Aorta (tissue), 5 donors: ENCODE measurements at places on chromosomes 3 and 15. TPM values are rescaled to one million over a fixed set of nuclear protein-coding genes. Genes with fewer than 3 reads are reported as not detected.

DNA sequence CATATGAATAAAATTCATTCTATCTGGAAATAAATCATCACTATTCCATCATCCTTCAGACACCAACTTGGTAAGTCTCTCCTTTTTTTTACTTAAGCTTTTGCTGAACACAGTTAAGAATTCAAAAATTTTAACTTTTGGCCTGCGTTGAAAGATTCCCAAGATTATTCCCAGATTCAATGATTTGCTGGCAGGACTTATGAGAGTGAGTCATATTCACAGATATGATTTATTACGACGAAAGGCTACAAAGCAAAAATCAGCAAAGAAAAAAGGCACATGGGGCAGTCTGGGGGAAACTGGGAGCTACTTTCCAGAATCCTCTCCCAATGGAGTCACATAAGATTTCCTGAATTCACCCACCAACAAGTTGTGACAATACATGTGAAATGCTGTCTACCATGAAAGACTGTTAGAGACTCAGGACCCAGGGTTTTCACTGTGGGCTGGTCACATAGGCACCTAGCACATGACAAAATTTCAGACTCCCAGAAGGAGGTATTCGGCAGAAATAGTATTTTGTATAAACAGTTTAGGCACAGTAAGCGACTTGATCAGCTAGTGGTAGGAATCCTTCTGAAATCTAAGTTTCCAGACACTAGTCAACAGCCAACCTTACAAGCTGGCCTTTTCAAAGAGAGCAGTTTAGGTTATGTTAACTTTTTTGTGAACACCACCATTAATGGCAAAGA is 82.1 kb downstream of the DLG1 start:
- no peak for DNase-seq

- no peak for DNase-seq
Observed at GRCh38 chr3:179970746-179971145, 66.0 kb downstream of the PEX5L start.

DNA sequence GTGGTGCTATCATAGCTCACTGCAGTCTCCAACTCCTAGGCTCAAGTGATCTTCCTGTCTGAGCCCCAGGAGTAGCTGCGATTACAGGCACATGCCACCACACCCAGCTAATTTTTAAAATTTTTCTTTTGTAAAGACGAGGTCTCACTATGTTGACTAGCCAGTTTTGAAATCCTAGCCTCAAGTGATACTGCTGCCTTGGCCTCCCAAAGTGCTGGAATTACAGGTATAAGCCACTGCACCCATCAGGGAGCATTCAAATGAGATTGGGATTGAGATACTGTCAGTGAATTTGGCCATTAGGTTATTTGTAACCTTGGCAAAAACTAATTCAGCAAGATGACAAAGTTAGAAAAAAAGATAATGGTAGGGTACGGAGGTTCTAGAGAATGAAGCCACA is 21.7 kb downstream of the EDC3 start:
- no peak for DNase-seq

DNA sequence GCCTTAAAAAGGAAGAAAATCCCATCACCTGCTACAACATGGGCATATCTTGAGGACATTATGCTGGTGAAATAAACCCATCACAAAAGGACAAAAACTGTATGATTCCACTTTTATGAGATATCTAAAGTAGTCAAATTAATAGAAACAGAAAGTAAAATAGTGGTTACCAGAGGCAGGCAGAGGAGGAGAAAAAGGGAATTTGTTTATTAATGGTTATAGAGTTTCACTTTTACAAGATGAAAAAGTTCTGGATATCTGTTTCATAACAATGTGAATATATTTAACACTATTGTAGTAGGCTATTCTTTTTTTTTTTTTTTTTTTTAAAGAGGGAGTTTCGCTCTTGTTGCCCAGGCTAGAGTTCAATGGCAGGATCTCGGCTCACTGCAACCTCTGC is 40.4 kb downstream of the DPH3 start:
- DNase-seq = no peak

- DNase-seq = no peak
Observed at GRCh38 chr15:52727815-52728214, 48.6 kb upstream of the ATOSA start.

- DNase-seq = no peak
Observed at GRCh38 chr3:35439663-35440062, 199.7 kb upstream of the ARPP21 start.

GRCh38 chr3:160607826-160608225 is 42.5 kb upstream of the KPNA4 start:
- no peak for DNase-seq

DNA sequence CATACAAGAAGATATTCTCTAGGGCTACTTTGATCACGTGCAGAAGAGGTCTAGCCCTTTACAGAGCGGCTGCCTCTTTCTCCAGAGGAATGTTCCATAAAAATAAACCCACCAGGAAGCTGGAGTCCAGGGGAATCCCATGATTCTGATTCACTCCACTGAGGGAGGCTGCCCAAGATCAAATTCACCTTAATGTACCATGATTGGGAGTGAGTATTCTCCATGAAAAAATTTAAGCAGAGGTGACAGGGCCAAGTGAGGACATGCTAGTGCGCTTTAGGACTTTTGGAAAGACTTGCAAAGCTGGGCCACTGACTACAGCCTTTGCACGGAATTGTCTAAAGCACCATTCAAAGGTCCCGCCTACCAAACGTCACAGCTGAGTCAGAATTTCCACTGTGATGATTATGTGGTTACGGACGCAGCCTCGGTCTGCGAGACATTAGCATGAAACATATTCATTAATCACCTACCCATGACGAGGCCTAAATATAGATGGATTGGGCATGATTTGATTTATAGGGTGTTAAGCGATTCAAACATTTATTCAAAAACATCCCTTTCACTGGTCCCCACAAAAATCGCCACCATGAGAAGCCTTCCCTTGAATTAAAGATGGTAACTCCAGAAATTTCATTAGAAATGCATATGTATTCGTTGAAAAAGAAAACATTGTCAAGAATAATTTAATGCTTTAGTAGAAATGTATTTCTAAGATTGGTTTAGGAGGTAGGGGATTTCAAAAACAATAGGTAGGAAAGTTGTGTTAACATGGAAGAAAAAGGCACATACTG is 152.6 kb downstream of the GREM1 start:
- no peak for DNase-seq

GRCh38 chr3:120415756-120416155 is 35.0 kb downstream of the FSTL1 start:
- DNase-seq = no peak

DNA sequence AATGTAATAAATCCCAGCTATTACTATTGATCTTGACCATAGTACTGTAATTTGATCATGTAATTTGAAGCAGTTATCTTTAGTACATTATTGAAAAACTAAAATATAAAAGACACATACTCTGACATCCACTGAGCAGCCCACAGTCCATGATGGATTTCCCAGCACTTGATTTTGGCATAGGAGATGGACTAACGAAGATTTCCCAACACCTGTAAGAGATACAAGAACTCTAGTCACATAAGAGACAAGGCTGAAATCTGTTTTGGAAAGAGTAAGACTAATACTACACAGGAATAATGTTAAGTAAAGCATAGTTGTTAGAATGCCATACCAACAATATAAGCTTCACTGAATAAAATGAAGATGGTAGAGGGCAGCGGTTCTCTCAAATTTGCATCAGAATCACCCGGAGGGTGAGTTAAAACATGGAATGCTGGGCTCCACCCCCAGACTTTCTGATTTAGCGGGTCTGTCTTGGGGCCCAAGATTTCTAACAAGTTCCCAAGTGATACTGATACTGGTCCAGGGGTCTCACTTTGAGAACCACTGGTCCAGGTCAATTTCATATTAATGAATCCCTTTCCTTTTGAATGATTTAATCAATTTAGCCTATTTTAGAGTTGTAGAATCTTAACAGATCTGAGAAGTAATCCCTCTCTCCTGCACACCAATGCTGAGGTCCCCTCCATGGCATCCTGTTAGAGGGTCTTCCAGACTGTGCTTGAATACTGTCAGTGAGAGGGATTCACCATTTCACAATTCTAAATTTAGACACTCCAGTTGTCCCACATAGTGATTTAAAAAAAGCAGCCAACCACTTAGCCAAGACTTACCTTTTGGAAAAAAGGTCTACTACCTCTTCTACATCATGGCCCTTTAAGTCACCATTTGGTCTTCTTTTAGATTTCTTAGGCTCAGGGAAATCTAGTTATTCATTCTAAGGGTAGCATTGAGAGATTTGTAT is 11.5 kb downstream of the RABL3 start:
- no peak for DNase-seq

DNA sequence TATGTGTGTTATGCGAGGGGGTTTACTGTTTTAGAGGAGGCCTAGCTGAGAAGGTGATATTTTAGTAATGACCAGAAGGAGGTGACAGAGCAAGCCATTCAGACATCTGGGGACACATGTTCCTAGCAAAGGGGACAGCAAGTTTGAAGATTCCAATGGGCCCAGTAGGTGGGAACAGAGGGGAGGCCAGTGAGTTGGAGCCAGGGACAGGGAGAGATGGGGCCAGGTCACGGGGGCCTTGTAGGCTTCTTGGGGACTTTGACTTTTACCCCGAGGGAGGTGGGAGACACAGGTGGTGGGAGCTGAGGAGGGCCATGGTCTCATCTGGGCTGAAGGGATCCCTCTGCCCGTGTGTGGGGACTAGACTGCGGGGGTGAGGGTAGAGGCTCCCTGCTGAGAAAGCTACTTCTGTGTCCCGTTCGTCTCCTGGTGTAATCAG is 72.5 kb downstream of the MGLL start:
- DNase-seq = no peak

DNA sequence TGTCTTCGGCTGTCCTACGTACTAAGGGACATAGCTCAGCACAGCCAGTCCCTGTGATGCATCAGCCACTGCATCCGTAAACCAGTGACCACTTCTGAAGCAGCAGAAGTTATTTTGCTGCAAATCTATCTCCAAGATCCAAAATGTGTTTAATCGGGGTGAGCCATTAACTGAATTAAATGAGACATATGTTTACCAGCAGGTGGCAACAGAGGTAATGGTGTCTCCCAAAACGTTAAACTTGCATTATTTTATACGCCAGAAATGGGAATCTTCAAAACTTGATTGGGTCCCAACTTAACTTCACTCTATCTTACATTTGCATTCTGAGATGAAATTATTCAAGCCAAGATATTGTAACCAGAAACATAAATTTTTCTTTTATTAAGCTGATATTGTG is 75.3 kb upstream of the BOC start:
- no peak for DNase-seq

DNA sequence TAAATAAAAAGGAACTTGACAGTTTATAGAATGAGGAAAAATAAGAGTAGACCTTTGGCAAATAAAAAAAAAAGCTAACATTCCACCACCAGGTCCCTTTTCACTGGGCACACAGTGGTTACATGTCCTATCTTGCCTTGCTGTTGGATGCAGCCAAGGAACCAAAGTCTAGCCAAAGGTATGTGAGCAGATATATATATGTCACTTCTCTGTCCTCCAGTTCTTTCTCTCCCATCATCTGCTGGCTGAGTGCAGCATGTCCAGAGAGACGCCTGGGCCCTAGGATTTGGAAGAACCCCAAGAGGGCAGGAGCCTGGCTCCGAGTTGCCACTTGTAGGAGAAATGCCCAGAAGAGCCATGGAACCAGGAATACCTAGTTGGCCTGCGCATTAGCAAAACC is 104.7 kb downstream of the SERPINI1 start:
- no peak for DNase-seq

- no peak for DNase-seq
Observed at GRCh38 chr3:183460081-183461055, 31.9 kb upstream of the MCF2L2 start.

DNA sequence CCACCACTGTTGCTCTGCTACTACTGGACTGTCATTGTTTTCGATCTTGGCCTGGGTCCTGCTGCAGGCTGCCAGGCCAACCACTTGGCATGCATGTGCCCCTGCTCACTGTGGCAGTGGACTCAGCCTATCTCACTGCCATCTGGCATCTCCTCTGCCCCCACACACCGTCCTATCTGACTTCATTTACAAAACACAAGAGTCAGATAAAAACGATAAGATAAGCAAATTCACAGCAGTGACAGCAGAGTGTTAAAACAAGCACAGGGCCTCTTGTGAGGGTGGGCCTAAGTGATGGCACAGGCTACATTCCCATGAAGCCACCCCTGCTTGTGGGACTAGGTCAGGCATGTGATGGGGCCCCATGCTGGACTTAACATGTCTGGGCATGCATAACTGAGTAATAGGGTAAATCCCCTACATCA is 68.1 kb downstream of the CRYGS start:
- DNase-seq = no peak

GRCh38 chr3:125313060-125313635 is 62.0 kb downstream of the ZNF148 start:
- no peak for DNase-seq

- no peak for DNase-seq
Observed at GRCh38 chr3:141753399-141753798, 9.8 kb upstream of the GRK7 start.

- no peak for DNase-seq
Observed at GRCh38 chr3:101189796-101190195, 130.6 kb downstream of the IMPG2 start.

GRCh38 chr3:49352281-49352680 is 5.9 kb downstream of the GPX1 start:
- no peak for DNase-seq

DNA sequence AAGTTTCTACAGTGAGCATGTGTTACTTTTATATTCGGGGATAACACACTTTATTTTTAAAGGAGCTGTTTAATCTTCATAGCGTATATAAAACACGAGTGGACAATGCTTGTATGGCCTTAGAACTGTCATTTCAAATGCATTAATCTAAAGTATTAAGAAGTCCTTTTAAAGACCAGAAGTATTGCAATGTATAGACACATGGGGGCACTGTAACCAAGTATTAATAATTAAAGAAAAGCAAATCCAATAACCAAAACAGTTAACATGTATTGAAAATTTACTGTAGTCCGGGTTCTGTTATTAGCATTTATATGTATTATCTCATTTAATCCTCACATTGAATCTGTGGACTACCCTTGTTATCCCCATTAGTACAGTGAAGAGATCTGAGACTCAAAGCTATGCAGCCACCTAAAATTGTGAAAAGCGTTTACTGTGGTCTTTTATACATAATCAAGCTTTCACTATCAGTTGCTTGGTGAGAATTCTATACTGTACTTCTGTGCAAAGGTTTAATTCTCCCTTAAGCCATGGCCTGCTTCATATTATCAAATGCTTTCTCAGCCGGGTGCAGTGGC is 10.1 kb downstream of the ARL14 start:
- no peak for DNase-seq

- DNase-seq = no peak
Observed at GRCh38 chr15:77475898-77476297, 55.2 kb downstream of the HMG20A start.

DNA sequence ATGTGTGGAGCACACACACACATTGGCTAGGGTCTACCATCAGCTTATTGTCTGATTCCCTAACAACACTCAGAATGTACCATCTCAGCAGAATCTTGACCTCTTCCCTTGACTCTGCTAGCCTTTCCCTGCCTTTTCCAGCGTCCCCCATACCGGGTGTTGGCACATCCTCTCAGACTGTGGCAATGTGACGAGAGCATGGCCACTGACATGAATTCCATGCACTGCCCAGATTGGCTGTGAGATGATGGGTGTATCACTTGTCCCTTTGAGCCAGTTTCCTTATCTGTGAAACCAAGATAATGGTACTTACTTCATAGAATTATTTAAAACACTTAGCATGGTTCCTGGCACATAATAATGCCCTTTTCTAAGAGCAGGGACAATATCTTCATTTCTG is 60.3 kb upstream of the EIF1B start:
- no peak for DNase-seq

- no peak for DNase-seq
Observed at GRCh38 chr15:92071045-92071634, 217.6 kb downstream of the SLCO3A1 start.

SCN11A gene
- total RNA-seq = 0.16 TPM

LRIG1 gene
- total RNA-seq = 115 TPM

RBP2 gene
- total RNA-seq = not detected

MFAP1 gene
- 20.1 TPM for total RNA-seq

GOLGA6B gene
- not detected for total RNA-seq

SELENOT gene
- 73.2 TPM for total RNA-seq
